Activated CD4-positive, alpha-beta T cell treated with anti-CD3 and anti-CD28 coated beads for 36 hours (primary cell): ENCODE measurements at places on chromosomes 16 and 17. TPM values are rescaled to one million over a fixed set of nuclear protein-coding genes. Genes with fewer than 3 reads are reported as not detected.

GRCh38 chr16:55009581-55009980 lies 78.9 kb downstream of the IRX5 start:
- no peak for DNase-seq

DNA sequence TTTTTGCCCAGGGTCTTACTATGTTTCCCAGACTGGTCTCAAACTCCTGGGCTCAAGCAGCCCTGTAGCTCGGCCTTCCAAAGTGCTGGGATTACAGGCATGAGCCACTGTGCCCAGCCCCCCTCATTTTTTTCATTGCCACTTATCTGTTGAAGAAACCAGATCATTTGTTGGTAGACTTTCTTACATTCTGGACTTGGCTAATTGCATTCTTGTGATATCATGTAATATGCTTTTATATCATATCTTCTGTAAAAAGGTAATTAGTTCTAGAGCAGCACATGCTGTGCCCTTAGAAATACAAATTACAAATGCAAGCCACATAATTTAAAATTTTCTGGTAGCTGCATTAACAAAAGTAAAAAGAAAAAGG lies 53.9 kb downstream of the PPM1E start:
- no peak for DNase-seq

- DNase-seq: no peak
Measured at GRCh38 chr16:13953501-13953900, 33.5 kb downstream of the ERCC4 start.

DNA sequence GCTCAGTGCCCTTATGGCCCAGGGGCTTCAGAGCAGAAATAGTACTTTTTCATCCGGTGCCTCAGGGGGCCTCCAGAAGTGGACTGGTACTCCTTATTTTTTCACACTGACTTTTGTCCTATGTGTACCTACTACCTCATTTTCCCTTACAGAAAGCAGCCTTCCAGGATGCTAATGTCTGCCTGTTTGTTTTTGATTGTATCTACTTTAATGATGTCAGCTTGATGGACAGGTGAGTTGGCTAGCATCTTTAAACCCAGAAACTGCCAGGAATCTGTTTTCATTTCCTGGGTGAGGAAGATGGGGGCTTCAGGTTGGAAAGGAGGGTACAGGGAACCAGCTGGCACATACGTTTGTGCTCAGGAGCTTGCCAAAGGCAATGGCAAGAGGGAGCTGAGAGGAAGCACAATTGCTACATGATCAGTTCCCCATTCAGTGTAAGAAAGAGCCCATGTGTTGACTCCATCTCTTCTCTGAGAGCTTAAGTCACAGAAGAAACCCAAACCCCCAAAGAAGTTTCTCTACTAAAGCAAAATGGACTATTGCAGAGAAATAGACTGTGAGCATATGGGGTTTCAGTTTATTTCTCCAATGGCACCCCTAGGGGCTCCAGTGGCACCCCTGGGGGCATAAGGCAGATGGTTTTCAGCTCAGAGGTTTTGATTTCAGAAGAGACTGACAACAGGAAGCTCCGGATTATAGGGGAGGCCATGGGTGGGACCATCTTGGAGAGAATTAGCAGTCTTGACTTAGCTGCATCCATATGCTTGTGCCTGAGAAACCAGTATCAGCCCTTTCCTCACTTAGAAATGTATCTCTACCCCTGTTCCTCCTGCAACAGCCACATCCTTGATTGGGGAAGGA lies 16.3 kb downstream of the LIG3 start:
- no peak for DNase-seq

DNA sequence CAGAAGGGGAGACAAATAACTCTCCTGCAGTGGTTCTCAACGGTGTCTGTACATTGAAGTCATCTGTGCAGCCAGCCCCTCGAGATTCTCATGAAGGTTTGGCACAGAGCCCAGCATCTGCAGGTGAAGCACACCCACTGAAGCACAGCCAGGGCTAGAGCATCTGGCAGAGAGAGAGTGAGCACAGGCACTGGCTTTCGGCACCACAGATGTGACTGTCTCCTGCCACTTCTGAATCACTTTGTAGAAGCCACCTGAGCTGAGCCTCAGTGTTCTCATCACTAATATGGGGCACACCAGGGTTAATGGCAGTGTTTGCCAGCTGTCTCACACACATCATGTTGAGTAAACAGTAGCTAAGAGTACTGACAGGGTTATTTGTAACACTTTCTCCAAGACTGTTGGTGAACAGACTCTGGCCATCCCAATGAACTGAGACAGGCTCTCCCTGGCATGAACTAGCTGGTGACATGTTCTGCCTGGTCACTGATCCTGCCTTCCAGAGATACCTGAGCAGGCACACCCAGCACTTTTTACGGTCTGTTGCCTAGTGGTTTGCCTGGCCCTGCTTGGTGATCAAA lies 10.9 kb downstream of the HSPB9 start:
- peak; percentile 63 for DNase-seq

GRCh38 chr17:732067-732901 lies at the start of gene TLCD3A:
TLCD3A (plus strand) TSS chr17:732596; CDS start chr17:732648, 52 bp downstream.
- peak; percentile 77 for DNase-seq

- no peak for DNase-seq
Measured at GRCh38 chr17:17900615-17901520, 64.1 kb upstream of the SREBF1 start.

DNA sequence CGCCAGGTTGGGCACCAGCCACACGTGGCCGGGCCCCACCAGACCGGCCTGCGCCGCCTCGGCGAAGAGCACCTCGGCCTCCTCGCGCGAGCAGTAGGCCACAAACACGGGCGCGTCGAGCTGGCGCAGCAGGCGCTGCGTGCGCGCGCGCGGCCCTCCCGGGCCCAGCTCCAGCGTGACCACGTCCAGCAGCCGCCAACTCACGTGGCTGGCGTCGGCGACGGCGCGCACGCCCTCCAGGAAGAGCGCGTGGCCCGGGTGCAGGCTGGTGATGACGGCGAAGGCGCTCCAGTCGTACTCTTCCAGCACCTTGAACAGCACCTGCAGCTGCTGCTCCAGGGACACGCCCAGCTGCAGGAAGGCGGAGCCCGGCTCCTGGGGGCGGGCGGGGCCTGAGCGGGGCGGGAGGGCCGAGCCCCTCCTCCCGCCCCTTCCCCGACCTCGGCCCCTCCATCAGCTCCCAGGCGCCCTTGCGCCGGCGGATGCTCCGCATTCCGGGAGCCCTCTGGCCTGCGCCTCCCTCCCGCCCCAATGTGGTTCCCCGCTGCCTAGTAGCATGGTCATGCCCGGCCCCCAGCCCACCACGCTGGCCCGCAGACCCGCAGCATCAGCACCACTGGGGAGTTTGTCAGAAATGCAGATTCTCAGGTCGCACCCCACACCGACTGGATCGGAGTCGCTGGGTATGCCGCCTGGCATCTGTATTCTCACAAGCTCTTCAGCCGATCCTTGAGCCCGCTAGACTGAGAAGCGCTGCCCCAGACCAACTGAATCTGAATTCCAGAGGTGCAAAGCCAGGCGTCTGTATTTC lies 7.2 kb downstream of the GRIN2C start:
- DNase-seq: peak; percentile 83

DNA sequence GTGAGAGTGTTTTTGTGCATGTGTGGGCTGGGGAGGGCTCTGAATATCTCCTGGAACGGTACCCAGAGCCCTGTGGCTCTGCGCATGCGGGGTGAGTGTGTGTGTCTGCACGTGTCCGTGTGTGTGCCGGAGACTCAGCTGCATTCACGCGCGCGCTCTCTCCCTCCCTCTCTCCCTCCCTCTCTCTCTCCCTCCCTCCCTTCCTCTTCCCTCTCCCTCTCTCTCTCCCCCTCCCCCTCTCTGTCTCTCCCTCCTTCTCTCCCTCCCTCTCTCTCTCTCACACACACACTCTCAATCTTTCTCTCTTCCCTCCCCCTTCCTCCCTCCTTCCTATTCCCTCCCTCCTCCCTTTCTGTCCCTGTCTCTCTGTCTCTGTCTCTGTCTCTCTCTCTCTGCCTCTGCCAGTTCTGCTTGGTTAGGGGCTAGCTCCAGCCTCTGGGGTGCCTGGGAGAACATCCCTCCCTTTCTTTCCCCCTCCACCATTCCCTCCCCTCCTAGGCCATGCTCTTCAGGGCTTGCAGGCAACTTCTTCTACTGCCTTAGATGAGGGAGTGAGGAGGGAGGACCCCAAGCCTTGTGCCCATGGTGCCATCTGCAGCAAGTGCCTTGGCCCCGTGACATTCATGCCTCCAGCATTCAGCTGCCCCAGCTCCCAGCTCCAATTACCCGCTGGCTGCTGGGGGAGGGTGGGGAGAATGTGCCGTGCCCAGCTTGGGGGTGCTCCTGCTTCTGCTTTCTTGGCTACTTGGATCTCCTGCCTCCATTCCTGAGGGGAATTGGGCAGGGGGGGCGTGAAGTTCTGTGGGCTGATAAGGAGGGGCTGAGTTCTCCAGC lies 6.4 kb downstream of the THRA start:
- DNase-seq: peak; percentile 92

GRCh38 chr16:15054357-15055140 lies 1.3 kb downstream of the NTAN1 start:
- no peak for DNase-seq

DNA sequence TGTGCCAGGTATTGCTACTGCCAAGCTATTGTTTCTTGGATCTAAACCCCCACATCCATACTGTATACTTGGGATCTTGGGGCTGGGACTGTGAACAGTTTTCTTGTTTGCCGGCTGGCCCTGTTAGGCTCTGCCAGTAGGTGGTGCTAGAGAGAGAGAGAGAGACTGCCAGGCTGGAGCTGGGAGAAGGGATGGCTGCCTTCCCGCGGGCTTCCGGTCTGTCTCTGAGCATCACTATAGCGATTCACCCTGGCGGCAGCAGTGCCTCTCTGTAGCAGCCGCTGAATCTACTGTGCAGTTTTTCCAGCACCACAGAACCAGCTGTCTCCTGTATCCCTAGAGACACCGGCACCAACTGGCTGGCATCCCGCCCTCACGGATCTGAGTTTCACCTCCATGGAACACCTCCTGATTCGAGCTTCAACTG lies 201.2 kb downstream of the UTP18 start:
- peak; percentile 74 for DNase-seq

GRCh38 chr16:57730771-57731730 lies 4.5 kb upstream of the KATNB1 start:
- no peak for DNase-seq

GRCh38 chr16:67389911-67390815 lies 3.1 kb downstream of the TPPP3 start:
- DNase-seq: no peak

- no peak for DNase-seq
Measured at GRCh38 chr16:63596716-63597115, 1525.1 kb downstream of the CDH11 start.

MYO15B gene
- total RNA-seq: 20.8 TPM

SLC38A8 gene
- not detected for total RNA-seq

NAA38 gene
- 79.8 TPM for total RNA-seq

COG4 gene
- 33.5 TPM for total RNA-seq

TMEM88 gene
- total RNA-seq: 5.6 TPM

TLK2 gene
- 60.2 TPM for total RNA-seq

LLGL1 gene
- total RNA-seq: 17.5 TPM

OR2C1 gene
- total RNA-seq: not detected
